NCI-H2107 (cell line): ENCODE measurements at places on chromosomes 6 and 20.

DNA sequence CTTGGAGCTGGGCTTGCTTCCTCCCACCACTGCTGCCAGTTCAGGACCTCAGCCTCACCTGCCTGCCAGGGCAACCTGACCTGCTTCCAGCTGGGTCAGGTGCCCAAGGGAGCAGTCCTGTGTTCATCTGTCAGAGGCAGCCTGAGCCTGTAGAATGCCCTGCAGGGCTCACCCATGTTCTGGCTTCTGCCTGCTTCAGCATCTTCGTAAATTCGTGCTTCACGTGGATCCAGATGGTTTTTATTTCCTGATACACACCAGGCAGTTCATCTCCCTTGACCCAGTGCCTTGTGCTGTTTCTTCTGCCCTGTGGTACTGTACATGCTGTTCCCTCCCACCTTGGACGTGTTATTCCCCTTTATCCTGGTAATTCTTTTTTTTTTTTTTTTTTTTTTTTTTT lies 50.2 kb downstream of the ARID1B start:
- DNase-seq: no peak

GRCh38 chr6:21780679-21781078 lies 187.1 kb downstream of the SOX4 start:
- no peak for DNase-seq

DNA sequence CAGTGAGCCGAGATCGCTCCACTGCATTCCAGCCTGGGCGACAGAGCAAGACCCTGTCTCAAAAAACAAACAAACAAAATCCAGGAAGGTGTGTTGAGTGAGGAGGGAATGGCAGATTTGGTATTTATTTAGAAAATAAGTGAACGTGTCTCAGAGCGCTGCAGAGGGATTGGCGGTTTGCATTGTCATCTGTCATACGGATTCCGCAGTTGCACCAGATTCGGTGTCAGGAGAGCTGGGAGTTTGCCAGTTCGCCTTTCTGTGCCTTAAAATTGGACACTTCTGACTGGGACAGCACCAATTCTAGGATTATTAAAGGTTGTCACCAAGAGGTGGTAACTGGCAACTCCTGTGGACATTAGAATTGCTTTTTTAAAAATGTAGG lies 912 bp downstream of the SNRNP48 start:
- no peak for DNase-seq

- no peak for DNase-seq
These were observed 99.0 kb downstream of the TAF4 start for GRCh38 chr20:61966492-61967244.

GRCh38 chr6:6176127-6176526 lies 144.3 kb downstream of the F13A1 start:
- DNase-seq: no peak

GRCh38 chr6:28167068-28167467 lies 25.4 kb downstream of the ZKSCAN8 start:
- no peak for DNase-seq

- DNase-seq: no peak
These were observed 33.7 kb upstream of the GPR6 start for GRCh38 chr6:109944448-109944847.

GRCh38 chr20:2691663-2692035 lies 931 bp upstream of the EBF4 start:
- DNase-seq: no peak

DNA sequence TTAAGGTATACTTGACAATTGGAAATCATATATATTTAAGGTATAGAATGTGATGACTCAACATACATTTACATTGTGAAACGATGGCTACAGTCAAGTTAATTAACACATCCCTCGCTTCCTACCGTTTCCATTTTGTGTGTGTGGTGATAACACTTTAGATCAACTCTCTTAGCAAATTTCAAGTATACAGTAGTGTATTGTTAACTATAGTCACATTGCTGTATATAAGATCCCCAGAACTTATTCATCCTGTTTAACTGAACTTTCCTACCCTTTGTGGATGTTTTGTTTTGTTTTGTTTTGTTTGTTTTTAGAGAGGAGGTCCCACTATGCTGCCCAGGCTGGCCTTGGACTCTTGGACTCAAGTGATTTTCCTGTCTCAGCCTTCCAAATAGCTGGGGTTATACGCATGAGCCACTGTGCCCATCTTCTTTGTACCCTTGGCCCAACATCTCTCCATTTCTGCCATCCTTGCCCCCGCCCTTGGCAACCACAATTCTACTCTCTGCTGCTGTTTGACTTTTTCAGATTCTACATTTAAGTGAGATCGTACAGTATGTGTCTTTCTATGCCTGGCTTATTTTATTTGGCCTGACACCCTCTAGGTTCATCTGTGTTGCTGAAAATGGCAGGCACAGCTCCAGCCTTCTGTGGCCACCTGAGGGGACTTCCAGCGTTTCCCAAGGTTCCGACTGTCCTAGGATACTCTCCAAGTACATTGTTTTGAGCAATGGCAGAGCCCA lies 90.5 kb upstream of the SNX9 start:
- no peak for DNase-seq

DNA sequence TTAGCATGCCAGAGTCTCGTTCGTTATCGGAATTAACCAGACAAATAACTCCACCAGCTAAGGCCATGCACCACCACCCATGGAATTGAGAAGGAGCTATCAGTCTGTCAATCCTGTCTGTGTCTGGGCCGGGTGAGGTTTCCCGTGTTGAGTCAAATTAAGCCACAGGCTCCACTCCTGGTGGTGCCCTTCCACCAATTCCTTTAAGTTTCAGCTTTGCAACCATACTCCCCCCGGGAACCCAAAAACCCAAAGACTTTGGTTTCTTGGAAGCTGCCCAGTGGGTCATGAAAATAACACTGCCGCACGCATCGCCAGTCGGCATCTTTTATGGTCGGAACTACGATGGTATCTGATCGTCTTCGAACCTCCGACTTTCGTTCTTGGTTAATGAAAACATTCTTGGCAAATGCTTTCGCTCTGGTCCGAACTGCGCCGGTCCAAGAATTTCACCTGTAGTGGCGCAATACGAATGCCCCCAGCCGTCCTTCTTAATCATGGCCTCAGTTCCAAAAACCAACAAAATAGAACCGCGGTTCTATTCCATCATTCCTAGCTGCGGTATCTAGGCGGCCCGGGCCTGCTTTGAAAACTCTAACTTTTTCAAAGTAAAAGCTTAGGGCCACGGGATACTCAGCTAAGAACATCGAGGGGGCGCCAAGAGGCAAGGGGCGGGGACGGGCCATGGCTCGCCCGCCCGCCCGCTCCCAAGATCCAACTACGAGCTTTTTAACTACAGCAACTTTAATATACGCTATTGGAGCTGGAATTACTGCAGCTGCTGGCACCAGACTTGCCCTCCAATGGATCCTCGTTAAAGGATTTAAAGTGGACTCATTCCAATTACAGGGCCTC lies 1958.5 kb upstream of the DEFB115 start:
- no peak for DNase-seq

- no peak for DNase-seq
These were observed 31.3 kb upstream of the TRDN start for GRCh38 chr6:123668063-123668462.

DNA sequence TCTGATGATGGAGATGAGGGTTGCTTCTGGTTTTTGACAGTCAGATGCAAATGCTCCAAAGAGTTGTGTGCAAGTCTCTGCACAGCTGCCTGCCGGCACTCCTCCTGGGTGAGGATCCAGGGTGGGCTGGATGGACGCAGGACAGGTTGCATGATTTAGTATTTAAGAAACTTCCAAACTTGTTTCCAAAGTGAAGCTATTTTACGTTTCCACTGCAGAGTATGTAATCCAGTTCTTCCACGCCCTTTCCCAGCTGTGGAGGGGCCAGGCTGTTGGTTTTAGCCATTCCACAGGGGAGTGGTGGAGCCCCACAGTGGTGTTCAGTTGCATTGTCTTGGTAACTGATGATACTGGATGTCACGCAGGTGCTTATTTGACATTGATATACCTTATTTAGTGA lies 157.3 kb downstream of the THBS2 start:
- DNase-seq: no peak

DNA sequence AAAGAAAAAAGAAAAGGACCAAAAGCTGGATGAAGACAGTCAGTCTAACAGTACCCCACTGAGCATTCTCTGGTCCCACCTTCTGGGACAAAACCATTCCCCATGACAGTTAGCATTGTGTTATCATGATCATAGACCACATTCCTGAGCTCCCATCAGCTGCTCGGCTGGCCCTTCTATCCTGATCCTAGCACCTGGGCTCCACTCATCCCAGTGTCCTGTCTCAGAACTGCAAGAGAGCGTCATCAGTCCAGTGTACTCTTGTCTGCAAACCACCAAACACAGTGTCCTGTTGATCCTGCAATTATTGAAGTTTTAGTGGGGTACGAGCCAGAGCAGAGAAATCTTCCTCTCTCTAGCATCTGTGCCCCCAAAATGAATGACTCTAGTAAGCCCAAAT lies 16.0 kb upstream of the TAAR1 start:
- no peak for DNase-seq

GRCh38 chr6:148779142-148779562 lies 32.3 kb downstream of the UST start:
- no peak for DNase-seq

- no peak for DNase-seq
These were observed 80.2 kb downstream of the CARMIL1 start for GRCh38 chr6:25359191-25359861.

DNA sequence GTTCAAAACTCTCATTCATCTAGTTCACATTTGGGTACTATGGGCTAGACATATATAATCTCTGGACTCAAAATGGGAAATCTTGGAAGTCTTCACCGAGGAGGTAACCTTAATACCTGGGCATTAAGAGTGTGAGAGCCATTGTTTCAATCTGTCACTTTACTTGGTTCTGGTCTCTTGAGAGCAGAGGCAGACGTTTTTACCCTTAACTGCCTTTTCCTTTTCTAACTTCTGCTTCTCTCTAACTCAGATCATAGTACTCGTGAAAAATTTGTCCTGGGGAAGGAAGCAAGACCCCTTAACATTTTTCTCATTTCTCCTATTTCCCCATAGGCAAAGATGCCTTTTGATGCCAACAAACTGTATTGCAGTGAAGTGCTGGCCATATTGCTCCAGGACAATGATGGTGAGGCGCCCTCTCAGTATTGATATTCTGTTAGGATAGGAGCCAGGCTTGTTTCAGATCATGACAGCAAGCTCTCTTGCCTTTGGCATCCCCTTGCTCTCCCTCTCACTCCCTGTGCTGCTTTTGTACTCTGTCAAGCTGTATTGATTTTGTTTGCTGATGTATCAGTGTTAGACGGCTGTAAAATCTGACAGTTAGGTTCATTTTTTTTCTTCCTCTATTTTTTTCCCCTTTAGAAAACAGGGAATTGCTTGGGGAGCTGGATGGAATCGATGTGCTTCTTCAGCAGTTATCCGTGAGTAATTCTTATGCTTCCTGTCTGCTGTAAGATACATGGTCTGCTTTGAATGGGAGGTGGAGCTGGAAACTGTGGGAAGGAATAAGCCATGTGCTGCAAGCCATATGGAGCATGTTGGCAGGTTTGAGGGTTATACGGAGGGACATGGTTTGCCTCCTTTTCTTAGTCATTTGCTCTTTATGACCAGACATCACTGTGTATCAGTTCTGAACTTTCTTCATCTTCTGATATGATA lies 83.5 kb downstream of the CTNNBL1 start:
- no peak for DNase-seq

DNA sequence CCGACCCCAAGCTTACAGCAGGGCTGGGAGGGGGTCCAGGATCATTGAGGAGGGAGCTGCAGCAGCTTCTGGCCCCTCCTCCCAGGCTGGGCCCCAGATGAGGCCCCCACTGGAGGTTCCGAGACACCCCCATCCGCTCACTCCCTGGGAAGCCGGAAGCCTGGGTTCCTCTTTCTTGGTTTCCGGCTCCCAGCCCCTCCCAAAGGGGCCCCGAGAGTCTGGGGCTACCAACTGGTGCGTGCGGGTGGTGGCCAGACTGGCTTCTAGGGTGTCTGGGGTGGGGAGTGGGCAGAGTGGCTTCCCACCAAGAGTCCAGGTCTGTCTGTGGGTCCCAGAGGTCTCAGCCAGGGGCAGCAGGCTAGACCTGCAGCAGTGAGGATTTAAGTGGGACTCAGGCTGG lies 2.2 kb downstream of the RGS19 start:
- DNase-seq: no peak

DNA sequence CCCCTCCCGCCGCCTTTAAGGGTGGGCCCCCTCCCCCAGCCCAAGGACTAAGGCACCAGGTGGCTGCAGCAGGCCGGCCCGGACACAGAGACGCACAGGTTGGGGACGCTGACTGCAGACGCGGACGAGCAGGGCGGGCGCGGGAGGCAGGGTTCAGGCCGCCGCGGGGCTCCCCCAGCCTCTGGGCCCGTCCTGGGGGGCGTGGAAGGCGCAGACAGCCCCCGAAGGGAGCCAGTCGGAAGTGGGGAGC lies 9.3 kb downstream of the DUSP15 start:
- DNase-seq: no peak

DNA sequence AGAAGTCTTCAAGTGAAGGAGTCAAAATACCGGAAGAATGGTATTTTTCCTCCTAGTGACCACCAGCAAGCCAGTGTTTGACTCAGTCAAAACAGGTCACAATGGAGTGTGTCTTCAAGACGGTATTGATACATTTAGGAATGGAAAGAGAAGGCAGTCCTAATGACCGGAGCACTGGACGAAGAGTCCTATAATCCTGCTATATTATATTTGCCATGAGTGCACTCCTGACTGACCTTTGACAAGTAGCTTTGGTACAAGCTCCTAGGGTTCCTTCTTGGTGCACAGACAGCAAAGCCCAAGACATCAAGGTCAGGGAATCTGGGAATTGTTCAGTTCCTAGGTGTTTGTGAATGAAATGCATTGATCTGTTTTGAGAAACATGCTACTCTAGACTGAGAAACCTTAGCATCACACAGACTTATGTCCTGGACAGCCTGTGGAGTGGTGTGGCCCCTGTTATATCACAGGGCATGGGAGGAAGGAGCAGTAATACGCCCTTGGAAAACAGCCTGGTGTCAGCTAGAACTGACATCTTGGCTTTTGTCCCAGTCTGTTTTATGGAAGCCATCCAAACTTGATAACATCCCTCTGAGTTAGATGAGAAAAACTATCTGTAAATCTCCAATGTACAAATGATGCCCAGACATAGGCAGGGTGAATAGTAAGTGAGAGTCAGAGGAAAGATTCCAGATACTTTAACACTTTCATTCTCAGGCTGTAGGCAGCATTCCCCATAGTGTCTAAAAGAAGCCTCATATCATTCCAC lies 18.5 kb downstream of the NOX3 start:
- DNase-seq: no peak

GRCh38 chr6:151796842-151797530 lies 10.5 kb upstream of the ESR1 start:
- DNase-seq: no peak

GRCh38 chr6:78580923-78581322 lies 286.4 kb upstream of the IRAK1BP1 start:
- no peak for DNase-seq

GRCh38 chr20:32920066-32920465 lies 61.3 kb downstream of the EFCAB8 start:
- no peak for DNase-seq

- DNase-seq: no peak
These were observed 5.3 kb upstream of the TNFAIP3 start for GRCh38 chr6:137861550-137862337.

DNA sequence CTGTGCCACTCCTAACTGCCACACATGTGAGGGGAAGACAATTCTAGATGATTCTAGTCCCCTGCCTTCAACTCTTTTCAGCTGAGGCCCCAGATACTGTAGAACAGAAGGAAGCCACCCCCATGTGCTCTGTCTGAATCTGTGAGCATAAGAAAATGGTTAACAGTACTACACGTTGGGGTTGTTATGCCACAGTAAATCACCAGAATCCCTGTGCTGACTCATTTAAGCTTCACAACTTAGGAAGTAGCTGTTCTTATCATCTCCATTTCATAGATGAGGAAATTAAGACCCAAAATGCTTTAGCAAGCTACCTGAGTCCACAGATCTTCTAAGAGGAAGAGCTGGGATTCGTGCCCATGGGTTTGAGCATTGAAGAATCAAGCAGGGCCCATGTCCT lies 27.4 kb upstream of the SCRT2 start:
- DNase-seq: no peak
